ENCODE measurements at places on chromosomes 5 and 9.

GRCh38 chr5:157471709-157472108 lies 11.7 kb downstream of the NIPAL4 start:
- no peak for DNase-seq

DNA sequence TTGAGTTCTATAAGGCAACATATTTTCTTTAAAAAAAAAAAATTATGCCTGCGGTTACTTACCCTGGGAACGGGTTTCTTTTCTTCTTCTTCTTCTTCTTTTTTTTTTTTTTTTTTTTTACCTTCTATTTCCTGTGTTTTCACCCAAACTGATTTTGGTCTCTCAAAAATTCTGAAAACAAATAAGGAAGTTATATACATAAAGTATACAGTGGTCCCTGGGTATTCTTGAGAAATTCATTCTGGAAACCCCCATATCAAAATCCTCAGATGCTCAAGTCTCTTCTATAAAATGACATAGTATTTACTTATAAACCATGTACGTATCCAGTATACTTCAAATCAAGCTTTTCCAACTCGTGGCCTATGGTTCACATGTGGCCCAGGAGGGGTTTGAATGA lies 326.7 kb downstream of the MAT2B start:
- DNase-seq, result no peak

DNA sequence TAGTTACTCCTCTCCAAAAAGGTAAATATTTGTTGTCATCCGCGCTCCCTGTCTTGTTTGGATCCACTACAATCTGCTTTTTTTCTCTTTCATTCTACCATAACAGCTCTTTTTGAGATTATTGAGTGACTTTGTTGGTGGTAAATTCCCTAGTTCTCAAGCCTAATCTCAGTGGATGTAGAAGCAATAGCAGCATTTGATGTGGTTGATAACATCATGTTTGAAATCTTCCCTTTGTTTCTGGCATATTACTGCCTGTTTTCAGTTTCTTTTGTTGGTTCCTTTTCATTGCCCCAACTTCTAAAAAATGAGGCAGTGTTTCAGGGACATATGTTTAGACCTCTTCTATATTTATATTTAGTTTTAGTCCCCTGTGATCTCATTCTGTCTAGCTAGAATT lies 8.9 kb downstream of the CDC42SE2 start:
- DNase-seq, result no peak

DNA sequence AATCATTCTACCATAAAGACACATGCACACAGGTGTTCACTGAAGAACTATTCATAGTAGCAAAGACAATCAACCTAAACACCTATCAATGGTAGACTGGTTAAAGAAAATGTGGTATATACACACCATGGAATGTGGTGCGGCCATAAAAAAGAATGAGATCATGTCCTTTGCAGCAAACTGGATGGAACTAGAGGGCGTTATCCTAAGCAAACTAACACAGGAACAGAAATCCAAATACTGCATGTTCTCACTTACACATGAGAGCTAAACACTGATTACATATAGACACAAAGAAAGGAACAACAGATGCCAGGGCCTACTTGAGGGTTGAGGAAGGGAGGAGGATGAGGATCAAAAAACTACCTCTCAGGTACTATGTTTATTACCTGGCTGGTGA lies 103.8 kb downstream of the DRD1 start:
- DNase-seq, result no peak

DNA sequence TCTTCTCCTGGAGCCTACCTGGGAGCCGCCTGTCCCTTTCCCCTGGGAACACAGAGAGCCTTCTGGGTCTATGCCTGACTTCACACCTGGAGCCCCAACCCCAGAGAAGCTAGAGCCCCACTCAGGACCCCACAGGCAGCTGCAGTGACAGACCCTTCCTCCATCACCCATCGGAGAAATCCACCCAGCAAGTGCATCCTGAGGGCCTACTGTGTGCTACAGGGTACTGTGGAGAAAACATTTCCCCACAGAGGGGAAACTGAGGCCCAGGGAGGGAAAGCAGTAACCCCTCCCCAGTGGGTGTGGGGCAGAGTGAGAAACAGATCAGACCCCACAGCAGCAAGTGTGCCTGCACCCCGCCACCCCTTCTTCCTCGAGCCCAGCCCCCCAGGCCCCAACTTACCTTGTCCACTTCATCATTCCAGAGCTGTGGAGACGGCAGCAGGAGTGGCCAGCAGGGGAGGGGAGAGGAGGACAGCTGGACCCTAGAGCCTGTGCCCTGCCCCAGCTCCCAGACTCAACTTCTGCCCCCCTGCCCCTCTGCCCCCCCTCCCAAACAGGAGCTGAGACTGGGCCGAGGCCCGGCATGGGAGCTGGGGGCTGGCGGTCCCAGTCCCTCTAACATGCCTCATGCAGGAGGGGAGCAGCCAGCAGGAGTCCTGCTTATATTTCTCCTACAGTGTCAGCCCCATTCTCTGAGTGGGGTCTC lies 17.7 kb downstream of the SH3GLB2 start:
- no peak for DNase-seq

DNA sequence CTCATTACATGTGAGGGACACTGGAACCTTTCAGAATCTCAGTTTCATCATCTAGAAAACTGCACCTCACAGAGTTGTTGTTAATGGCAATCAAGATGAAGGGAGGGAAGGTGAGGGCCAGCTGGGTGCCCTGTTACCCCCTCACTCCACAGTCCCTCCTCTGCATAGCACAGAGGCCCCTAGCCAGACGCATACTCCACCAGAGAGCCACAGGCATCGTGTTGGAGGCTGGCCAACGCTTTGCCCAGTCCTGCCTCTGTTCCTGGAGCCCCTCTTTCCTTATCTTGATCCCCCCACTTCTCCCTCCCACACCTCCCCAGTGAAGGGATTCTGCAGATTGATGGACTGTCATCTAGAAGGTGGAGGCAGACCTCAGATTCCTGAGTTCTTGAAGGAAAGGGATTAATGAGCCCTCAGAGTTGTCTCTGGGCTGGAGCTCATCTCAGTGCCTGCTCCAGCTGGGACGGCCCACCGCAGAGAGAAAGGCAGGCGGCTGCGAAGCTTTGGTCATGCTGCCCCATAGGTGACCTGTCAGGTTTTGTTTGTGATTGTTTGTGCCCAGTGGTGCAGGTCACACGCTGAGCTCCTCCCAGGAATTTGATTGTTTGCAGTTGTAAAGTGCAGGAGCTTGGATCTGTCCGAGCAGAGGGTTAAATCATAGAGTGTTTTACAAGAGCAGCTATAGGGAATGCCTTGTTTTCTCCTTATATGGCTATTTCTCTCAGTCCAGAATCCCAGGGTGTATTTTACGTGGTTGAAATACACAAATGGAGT lies 487.3 kb downstream of the CCDC171 start:
- no peak for DNase-seq

DNA sequence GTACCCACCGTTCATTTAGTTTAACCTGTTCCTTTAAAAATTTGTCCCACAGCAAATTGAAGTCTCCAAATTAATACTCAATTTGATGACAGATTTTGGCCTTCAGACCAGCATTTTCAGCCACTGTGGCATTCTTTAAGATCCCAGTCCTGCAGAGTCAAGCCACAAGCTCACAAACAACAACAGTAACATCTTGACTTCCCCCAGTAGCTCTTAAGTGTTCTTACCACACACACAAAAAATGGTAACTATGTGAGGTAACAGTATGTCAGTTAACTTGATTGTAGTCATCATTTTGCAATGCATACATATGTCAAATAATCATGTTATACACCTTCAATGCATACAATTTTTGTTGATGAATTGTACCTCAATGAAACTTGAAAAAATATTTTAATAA lies 247.9 kb downstream of the LURAP1L start:
- DNase-seq, result no peak

DNA sequence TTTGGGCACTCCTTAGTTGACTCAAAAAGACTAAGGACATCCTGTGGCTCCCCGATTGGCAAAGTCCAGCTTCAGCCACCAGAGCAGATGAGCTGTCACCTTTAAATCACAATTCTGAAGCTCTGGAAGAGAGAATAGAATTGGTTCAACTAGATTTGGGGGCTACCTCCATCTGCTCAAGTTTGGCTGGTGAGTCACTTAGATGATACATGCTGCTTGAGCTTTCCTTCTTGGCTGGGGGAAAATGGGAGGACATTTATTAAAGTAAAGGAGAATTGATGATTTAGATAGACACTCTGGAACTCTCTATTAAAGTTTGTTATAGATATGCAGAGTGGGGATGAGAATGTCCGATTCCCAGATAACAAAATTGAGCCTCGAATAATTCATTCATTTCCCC lies 30.0 kb upstream of the GRIA1 start:
- no peak for DNase-seq

GRCh38 chr5:94423411-94423810 lies 195.0 kb downstream of the KIAA0825 start:
- no peak for DNase-seq

Measured in NCI-H1930 (cell line).